Stimulated activated CD8-positive, alpha-beta memory T cell treated with anti-CD3 and anti-CD28 coated beads, Interleukin-4, amount 100 ng/mL, for 48 hours (primary cell): ENCODE measurements at places on chromosomes 1 and 21.

DNA sequence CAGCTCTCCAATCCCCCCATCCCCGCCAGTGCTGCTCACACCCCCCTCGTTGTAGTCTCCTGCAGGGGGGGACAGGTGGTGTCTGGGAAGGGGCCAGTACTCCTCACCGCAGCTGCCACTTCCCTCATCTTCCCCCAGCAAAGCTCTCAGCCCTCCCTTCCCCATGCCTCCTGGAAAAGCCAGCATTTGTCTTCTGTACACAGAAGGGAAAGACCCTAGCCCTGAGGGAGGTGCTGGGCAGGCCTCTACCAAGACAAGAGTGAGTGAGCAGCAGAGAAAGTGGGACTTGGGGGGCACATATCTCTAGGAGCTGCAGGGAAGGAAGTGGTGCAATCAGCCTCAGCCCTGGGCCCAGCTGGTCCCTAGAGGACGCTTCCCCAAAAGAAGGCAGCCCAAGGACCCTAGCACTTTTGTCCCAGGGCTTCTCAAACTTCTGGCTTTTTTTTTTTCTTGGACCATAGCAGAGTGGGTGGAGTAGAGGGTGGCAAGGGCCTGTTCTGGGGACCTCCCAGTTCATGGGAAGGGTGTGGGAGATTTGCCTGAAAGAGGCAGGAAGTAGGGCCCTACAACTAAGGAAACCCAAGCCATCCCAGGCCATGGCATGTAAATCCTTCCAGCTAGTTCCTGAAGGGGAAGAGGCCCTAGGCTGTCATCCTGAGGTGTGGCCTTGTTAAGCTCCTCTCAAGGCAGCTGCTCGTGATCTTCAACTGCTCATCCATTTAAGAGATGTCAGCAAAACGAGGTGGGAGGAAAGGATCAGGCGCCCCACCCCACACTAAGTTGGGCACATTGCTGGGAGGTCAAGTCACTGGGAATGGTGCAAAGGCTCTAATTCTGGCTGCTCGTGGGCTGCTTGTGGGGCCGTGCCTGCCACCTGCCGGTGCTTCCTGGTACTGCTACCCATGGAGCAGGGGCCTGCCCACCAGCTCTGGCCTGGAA lies 12.6 kb downstream of the ZC3H12A start:
- peak; percentile 92 for DNase-seq

DNA sequence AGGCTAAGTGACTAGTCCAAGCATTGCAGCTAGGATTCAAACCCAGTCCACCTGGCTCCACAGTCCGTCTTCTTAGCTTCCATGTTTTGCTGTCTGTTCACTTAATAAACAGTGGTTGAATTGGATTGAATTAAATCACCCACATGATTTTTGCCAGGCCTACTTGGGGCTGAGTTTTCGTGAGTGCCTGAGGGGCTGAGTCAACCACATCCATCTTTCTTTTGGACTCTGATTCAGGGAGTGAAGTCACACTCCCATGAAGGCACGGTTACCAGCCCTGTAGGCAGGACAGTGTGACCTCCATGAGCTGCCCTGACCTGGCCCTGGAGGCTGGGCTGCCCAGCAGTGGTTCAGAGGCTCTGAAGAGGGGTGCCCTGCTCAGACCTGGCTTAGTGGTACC lies 123.7 kb downstream of the ACTL8 start:
- no peak for DNase-seq

- DNase-seq, result no peak
These were observed 197.2 kb upstream of the PROX1 start for GRCh38 chr1:213790565-213790964.

DNA sequence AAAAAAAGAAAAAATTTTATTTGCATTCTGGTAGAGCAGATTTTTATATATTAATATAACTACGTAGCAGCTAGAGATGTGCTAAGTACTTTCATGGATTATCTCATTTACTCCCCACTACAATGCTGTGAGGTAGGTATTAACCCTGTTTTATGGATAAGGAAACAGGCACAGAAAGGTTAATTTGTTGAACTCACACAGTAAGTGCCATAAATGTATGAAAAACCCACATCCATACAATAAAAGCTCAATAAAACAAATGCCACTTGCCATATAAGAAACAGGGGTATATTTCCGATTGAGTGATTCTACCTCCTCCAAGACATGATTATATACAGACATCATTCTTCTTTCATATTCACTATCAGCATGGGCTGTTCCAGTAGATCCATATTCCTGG lies 83.1 kb downstream of the INTS7 start:
- DNase-seq, result no peak

DNA sequence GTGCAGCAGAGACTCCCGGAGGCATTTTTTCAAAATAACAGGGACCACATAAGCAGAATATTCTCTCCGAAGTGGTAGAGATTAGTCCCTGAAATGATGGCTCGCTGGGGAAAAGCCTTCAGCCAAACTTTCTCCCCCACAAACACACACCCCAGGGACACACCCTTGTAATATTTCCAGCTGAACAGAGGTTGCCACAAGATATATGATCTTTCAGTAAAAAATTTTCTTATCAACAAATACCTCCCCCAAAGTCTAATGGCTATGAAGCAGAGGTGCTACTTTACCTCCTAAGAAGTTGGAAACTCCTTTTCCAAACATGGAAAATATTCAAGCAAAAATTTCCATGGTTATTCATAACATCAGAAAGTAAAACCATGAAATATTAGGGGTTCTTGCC lies 190.2 kb upstream of the PALMD start:
- no peak for DNase-seq

- DNase-seq, result no peak
These were observed 71.1 kb upstream of the ERRFI1 start for GRCh38 chr1:8097077-8097799.

GRCh38 chr1:151282883-151283725 lies 1.0 kb downstream of the ZNF687 start:
- DNase-seq, result peak; percentile 44
